ENCODE measurements at places on chromosomes 2 and 18.
A peak's percentile ranks its signal among the peaks of the same experiment; 100 is the strongest.

DNA sequence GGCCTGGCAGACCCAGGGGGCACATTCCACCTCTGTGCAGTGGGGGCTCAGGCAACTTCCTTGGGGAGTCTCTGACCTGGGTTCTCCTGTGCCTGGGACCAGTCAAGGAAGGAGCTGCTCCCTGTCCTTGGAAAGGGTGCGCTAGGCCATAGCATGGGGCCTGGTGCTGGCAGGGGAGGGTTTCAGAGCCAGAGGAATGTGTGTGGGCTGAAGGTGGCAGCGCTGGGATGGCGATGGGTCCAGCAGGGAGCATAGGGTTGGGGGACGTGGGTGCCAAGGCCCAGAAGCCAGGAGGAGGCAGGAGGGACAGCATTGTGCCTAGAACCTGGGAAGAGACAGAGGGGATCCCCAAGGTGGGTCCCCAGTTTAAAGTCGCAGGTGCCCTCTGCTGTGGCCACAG lies 66.3 kb upstream of the TUBA3E start:
- no peak for DNase-seq

DNA sequence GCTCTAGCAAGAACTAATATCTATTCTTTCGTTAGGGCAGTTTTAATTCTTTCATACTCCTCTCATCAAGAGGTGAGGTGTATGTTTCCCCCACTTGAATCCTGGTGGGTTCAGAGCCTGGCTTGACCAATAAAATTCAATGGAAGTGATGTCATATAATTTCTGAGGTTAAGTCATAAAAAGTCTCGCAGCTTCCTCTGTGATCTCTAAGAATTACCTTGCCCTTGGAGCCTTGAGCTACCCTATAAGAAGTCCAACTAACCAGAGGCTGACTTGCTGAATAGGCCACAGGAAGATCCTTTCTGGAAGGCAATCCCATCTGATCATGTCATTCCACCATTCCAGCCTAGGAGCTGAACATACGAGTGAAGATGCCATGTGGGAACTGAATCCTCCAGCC lies 26.1 kb upstream of the INO80D start:
- DNase-seq, result no peak

- no peak for DNase-seq
These were observed 292.1 kb upstream of the KLHL29 start for GRCh38 chr2:23092831-23093230.

DNA sequence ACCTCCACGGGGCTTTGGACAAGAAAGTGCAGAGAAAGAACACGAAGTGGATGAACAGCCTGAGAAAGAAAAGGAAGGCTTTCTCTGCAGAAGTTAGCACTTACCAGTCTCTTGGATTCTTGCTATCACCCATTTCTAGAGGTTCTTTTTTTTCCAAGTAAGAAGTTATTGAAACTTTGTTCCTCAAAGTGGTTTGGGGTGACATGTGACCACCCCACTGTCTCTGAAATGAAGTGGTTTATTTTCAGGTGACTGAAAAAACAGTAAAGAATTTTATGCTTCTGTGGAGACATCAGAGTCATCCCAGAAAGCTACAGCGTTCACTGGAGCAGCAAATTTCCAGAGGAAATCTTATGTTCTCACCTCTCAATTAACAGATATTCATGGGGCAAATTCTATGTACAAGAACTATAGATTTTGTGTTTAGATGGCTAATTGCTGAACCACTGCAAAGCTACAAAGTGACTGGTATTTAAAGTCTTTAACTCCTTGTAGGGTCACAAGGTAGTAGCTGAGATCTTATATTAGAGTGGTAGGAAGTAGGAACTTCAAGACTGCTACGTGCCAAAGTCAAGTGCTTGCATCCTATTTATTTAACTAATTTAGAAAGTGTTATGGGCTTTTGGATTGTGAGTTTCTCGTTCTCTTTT lies 267.5 kb downstream of the TGIF1 start:
- DNase-seq, result no peak

DNA sequence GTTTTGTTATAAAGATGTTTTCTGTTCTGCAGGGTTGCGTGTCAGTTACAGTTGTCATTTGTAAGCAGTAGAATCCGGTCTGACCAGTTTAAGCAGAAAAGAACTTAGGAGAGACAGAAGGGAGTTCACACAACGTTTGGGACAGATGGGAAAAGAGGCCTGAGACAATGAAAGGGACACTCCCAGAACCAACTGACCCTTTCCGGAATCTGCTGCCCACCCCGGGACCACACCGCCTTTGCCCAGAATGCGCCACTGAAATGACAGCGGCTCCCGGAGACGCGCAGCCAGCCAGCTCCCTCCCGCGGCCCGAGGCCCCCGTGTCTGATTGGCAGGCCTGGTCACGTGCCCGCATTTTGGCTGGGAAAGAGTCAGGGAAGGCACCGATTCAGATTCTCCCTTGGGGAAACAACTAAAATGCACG lies 244.6 kb downstream of the BCL2 start:
- DNase-seq, result peak; percentile 42

GRCh38 chr18:28837100-28837499 lies 660.2 kb upstream of the CDH2 start:
- DNase-seq, result no peak

DNA sequence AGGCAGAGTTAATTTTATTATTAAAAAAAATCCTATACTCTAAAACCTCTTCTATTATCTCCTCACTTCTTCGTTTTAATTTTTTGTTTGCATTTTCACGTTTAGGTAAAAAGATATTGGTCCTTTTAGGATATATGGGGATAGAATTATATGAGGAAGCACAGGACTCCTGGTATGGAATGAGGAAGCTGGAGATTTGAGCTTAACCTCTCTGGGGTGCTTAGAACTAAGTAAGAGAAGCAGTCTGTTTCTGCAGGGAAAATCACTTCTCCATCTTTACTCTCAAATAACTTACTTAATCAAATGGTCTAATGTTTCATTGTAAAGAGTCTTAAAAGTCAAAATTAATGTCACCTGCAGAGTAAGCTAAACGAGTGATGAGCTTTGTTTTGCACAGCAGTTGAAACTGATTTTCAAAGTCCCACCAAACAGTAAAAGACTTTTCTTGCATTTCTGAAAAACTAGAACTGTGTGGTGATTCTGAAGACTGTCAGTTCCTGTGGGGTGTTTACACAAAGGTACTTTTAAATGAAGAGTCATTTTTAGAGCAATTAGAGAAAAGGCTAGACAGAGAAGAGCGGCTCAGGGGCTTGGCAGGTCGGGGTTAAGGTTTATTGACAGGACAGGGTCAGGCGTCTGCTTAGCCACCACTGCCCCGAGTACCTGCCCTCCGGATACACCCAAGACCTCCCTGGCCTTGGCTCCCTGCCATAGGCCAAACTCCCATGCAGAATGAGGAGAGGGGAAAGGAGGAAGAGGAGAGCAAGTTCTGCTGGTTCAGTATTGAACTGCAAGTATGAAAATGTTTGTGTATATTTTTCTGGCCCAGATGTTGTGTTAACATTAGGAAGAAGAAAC lies 21.6 kb downstream of the METAP1D start:
- no peak for DNase-seq

DNA sequence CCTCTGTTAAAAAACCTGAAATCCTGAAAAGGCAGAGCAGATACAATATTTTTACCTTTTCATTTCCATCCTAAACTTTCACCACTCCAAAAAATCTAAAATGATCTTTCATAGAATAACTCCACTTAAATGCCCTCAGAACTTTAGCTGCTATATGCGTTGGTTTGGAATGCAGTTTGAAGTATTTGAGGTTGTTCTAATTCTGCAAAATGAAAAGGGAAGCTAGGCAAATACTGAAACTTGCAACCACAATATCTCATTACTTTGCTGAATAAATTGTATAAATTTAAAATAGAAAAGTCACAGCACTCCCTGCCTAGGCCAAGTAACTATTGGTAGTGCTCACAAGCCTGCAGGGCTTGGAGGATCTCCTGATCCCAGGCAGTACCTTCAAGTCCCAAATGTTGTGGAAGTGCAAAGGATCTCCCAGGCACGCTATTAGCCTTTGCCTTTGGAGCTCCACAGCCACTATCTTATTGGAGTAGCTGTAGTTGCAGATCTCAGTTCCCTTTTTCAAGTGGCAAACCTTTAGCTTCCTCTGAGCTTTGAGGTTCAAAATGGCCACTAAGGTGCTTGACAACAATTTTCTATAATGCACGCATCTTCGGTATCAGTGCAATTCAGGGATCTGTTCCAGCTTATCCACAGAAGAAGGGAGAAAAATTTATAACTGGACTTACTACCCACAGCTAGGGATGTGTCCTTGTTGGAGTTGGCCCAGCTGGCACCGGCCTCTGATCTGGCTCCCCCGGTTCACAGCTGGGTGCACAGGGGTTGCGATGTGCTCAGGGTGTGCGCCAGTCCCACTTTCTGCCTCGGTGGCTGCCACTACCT lies 43.4 kb upstream of the ANKRD62 start:
- peak; percentile 44 for DNase-seq

GRCh38 chr2:37098416-37099118 lies 14.2 kb downstream of the GPATCH11 start:
- DNase-seq, result no peak
